NCI-H1105 treated with DMSO at 0.1 percent for 48 hours (cell line): ENCODE measurements at places on chromosomes 1 and 21.

- DNase-seq: no peak
Observed at GRCh38 chr1:9028921-9029705, 2.9 kb upstream of the SLC2A7 start.

- no peak for DNase-seq
Observed at GRCh38 chr1:109206339-109206738, 7.4 kb upstream of the SARS1 start.

DNA sequence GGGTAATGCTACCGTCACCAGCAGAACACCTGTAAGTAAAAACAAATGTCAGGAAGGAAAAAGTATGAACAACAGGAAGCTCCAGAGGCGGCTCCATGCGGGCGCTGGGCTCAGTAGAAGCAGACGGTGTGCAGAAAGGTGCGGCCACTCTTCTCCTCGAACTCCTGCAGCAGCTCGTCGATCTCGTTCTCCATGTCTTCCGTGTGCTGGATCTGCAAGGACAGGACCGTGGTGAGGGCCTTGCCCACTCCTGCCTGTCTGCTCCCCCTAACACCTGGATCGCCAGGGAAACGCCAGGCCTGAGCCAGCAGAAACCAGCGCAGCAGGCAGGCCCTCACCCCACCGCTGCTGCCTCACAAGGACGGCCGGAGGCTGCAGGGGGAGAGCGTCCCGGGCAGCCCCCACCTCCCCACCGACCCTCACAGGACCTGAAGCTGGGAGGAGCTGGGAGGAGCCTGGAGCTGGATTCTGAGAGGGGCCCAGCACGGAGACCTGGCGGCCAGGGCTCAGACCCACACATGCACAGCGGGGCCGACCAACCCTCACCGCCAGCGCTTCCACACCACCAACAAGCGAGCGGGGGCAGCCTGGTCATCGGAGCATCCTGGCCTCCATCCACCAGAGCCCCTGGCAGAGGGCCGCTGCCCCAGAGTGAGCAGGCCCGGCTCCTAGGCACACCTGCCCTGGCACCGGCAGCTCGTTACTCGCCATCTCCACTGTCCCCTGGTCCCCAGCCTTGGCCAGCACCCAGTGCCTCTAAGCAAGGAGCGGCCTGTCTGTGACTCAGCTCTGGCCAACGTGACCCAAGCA, 1.7 kb upstream of the TMEM240 start:
- no peak for DNase-seq

DNA sequence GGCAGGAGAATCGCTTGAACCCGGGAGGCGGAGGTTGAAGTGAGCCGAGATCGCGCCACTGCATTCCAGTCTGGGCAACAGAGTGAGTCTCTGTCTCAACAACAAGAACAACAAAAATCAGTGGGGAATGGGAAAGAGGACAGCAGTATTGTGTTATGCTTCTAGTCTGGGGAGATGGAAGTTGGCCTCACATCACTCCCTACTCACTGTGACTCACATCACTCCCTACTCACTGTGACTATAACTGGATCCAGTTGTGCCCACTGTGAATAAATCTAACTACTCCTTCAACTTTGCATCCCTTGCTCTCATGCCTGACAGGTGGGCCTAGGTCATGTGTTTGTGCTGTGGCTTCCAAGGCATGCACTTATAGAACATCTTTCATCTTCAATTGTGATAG, 285.4 kb upstream of the USP24 start:
- no peak for DNase-seq

- DNase-seq: no peak
Observed at GRCh38 chr1:73144311-73144710, 862.0 kb upstream of the NEGR1 start.

DNA sequence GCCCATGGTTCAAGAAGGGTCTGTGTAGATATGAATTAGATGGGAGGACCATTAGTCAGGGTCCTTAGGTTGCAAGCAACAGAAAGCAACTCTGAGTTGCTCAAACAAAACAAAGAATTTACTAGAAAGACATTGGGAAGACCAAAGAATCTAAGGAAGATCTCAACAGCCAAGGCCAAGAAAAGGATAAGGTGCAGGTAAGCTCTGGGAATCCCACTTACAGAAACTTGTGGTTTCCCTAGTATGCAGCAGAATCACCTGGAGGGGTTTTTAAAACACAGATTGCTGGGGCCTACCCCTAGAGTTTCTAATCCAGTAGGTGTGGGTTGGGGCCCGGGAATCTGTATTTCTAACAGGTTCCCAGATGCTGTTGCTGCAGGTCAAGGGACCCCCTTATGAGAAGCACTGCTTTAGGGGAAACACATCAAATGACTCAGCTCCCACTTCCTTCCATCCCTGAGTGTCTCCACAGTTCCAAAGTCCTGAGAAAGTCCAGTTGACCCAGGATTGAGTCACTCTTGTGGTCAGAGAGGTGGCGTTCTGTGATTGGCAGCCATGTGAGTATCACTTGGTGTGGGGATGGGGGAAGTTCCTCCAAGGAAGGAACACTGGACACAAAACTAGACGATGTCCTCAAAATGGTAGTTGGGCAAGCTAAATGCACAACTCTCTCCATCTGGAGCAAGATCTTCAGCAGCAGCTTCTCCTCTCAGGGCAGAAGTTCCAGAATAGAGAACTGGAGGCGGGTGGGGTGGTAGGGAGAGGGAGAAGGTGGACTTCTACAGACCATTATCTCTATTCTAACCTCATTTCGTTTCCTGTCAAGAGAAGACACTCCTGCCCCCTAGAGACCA, 24.2 kb upstream of the EYA3 start:
- no peak for DNase-seq

DNA sequence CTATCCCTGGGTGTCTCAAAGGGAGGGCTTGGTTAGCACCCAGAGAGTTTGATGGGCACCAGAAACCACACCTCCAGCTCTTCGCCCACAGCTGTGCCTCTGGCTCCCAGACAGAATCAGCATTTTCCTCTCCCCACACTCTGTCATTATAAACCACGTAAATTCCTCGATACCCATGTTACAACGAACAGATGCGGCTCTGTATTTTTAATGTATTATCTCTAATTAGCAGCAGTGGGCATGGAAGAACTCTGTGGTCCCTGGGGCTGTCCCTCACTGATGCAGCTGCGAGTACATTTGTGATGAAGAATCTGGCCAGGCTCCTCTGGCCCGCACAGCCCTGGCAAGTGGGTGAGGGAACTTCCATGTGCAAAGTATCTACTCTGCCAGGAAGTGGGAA, 10.8 kb downstream of the HMGB4 start:
- no peak for DNase-seq

GRCh38 chr1:67134695-67135094, at the start of gene C1orf141:
C1orf141 (minus strand) TSS chr1:67134970; CDS start chr1:67127240, 7,730 bp downstream.
- no peak for DNase-seq

DNA sequence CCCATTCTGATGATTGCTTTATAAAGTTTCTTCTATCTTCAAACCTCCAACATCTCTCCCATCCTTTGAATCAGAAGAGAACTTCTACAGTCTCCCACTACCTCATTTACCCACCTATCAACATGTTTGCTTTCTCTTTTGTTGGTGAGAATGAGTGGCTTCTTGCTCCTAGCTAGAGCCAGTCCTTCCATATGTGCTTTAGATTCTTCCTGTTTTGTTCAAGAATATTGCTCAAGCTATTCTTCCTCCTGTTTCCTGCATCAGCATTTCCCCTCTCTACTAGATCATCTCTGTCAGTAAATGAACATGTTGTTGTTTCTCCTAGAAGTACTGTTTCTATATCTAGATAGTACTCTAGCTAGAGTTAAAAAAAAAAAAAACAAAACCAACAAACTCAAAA, 6.3 kb downstream of the ATF6 start:
- DNase-seq: no peak

- no peak for DNase-seq
Observed at GRCh38 chr1:226004396-226004795, 5.3 kb upstream of the SDE2 start.

GRCh38 chr1:1356796-1357401, 1.5 kb downstream of the MXRA8 start:
- no peak for DNase-seq

DNA sequence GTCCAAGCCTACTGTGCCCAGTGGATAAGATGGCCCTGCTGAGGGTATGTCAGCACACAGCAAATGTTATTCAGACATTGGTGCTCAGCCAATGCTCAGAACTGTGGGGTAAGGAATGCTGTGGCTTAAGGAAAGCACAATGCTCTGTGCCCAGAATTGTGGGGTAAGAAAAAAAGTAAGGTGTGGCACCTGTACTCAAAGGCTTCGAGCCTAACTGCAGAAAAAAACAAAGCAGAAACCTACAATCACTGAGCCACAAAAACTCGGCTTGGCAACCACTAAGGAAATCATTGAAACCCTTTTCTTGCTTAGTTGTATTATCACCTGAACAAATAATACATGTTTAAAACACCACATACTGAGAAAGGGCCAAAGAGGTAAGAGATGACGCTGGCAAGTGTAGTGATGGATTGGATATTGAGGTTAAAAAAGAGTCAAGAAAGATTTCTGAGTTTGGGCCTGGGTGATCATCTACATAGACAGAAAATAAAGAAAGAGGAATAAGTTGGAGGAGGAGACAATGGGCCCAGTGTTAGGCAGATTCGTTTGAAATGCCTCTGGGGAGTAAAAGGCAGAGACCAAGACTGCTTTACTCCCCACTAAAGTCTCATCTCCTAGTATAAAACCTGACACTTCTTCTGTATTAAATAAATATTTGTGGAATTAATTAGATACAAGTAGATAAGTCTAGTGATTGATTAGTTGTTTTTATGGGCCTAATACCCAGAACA, 25.9 kb upstream of the ATP1A1 start:
- DNase-seq: no peak

DNA sequence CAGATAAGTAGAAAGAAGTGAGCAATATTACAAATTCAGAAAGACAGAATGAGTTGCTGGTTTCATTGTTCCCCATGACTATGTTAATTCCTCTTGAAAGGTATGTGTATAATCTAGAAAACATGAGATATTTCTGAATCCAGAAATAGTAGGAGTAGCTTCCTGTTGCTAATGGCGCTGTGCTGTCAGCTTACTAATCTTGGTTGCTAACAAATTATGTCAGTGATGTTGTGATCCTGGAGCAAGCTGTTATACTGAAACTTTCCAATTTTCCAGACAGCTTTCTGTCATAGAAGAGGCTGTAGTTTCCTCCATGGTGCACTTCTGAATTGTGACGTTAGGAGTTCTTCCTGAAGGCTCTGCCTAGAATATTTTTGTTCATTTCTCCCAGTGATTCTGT, 372.3 kb downstream of the USP25 start:
- DNase-seq: no peak

- DNase-seq: no peak
Observed at GRCh38 chr1:6360117-6360496, 33.5 kb downstream of the ACOT7 start.

GRCh38 chr1:116256286-116256649, 116.8 kb upstream of the ATP1A1 start:
- DNase-seq: no peak

DNA sequence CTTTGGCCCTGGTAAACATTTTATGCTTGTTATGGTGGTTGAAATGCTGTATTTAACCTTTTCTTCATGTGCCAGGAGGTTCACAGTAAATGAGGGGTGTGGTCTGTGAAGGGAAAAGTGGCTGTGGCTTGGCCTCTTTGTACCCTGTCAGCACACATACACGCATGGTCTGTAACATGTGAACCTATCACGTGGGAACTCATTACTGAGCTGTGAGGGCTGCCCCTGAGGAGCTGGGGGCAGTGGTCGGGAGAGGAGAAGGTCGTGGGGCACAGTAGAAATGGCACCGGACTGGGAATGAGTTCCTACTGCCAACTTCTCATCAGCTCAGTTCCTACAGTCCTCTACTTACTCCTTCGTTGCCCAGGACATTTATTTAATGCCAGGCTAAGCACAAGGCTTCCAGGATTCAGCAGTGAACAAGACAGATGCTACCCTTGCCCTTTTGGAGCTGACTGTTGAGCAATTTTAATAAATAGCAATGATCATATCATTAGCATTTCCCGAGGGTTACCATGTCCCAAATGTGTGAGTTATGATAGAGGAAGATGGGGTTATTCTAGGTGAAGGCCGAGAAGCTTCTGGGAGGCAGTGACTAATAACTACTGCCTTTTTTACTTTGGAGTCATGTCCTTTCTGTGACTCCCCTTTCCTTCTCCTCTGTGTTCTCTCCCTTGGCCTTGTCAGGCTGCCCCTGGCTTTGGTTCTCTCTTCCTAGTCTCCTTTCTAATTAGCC, 38.8 kb downstream of the DDR2 start:
- no peak for DNase-seq

DNA sequence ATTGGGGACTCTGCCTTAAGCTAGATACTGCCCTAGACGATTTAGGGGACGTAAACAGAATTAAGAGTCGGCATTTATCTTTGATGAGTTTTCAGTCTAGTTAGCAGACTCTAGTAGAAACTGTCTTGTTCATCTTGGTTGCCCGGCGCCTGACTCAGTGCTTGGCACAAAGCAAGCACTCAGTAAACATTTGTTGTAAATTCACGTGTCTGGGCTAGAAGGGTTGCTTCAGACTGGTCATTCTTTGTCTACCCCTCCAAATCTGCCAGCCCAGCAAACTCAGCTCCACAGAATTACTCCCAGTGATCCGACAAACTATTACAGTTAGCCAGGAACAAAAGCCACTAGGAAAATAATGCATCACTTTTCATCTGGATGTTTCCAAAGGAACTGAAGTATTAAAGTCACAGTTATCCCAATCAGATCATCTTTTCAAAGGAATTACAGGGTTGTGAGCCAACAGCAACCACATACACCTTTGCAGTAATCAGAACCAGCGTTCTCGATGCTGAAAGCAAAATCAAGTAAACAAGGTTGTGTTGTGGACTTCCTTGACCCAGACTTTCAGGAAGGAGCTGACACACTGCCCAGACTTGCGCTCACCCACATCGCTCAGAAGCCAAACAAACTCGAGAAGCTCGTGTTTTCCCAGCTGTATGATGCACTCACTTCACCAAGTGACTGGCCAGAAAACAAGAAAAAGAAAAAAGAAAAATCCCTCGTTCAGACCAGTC, 66.5 kb upstream of the GADD45A start:
- no peak for DNase-seq

GRCh38 chr21:44823179-44823660, 5.4 kb upstream of the SUMO3 start:
- no peak for DNase-seq

GRCh38 chr1:40001456-40001855, 39.1 kb upstream of the CAP1 start:
- DNase-seq: no peak
